ENCODE measurements at places on chromosomes 12 and 14.

- no peak for DNase-seq
Measured at GRCh38 chr14:102252834-102253801, 51.8 kb downstream of the MOK start.

DNA sequence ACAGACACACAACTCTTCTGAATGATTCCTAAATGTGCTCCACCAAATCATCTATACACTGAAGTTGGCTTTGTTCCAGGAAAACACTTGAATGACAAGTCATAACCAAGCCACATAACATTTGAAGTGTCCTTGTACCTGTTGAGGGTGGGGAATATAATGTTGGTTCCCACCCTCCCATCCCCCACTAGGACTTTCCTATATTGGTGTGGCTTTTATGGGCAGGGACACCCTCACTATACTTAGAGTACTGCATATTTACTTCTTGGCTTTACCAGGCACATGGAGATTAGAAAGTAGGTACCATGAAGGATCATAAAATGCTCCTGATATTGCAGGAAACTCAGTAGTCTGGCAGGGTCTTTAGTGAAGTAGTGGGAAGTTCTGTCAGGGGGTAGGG, 9.7 kb upstream of the BHLHE41 start:
- no peak for DNase-seq

DNA sequence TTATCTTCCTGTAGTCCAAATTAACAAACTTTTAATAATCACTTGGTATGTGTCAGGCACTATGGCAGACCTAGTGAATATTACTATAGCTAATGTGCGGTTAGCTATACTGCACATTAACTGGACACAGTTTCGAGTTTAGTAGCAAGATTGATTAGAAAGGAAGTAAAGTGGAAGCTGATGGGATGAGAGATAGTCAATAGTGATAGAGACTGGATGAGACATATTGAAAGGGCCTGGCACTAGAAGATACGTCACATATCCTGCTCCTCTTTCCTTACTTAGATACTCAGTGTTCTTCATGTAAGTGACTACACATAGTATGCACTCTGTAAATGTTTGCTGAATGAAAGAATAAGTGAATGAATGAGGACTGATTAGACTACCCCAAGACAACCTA, 5.5 kb downstream of the TBK1 start:
- DNase-seq, result no peak

DNA sequence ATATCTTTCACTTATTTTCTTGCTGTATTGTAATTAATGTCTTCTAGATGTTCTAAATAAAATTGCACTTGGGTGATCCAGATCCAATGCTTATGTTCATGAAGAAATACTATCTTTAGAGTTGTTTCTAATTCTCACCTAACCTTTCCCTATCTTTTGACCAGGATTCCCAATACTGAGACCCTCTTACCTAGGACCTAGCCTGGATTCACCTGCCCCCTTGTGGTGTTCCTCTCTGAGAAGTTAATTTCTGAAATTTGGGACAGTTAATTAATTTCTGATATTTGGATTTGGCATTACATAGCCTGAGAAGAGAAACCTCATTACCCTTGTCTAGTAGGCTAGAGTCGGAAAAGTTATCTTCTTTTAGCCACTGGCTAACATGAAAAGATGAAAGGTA, 29.5 kb downstream of the FOXA1 start:
- no peak for DNase-seq

DNA sequence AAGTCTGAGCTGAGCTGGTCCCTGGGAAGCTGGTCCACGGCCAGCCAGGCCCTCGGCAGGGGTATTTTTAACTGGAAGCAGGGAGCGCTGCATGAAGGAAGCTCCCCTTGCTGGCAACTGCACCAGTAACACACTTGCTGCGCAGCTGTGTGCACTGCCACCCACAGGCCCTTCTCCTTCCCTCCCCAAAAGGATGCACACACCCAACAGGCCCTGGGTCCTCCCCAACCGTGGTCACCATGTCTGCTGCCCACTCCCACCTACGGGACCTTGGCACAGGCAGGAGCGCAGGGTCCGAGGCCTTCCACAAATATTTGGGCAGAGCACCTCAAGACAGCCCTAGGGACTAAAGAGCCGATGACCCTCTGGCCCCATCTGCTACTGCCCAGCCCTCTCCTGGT, 157.0 kb upstream of the PRMT8 start:
- no peak for DNase-seq

All from RWPE1 (cell line).